CD4-positive, alpha-beta T cell treated with Interleukin-6 at 100 ng/mL for 8 hours (primary cell): ENCODE measurements at places on chromosomes 12 and 14.
A peak's percentile ranks its signal among the peaks of the same experiment; 100 is the strongest.

DNA sequence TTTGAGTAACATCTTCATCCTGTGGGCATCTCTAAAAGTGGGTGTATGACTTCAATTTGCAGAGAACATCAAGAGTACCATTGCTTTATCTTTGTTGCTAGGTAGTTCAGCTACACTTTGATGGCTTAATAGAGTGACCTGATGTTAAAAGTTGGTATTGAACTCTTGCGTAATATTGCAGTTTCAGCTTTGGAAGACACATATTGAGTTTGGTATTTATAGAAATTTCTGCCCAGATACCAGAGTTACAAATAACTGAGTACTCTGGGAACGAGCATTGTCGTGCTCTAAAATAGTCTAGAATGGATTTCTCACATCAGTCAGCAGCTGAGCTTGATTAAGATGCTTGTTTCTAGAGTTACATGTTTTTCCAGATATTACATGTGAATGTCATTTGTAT, 24.8 kb upstream of the AKAP5 start:
- no peak for DNase-seq

GRCh38 chr14:33622496-33622895, 328.4 kb downstream of the EGLN3 start:
- DNase-seq: no peak

- DNase-seq: no peak
Observed at GRCh38 chr12:93154753-93155480, 222.8 kb upstream of the NUDT4 start.

GRCh38 chr12:29286081-29286790, 94.7 kb downstream of the ERGIC2 start:
- DNase-seq: no peak

DNA sequence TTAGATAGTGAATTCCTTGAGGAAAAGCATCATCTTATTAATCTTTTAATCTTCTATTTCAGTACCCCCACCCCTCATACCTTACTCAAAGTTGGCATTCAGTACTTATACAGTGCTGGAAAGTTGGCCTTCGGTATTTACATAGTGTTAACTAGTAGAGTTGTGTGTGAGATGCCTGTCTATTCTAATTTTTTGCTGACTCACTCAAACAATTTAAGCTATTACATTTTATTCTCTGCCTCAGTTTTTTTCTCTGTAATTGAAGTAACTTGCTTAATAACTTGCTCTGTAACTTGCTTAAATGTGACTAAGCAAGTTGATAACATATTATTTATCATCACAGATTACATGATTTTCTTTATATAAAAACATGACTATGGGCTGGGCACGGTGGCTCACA, 20.3 kb downstream of the DNAL1 start:
- no peak for DNase-seq

GRCh38 chr12:81386101-81386500, 308.2 kb downstream of the ACSS3 start:
- DNase-seq: no peak

GRCh38 chr14:95713596-95714371, at the start of gene TCL1A:
Gene TCL1A (minus strand): TSS chr14:95714125. CDS start chr14:95714066, 59 bp downstream.
- DNase-seq: no peak

DNA sequence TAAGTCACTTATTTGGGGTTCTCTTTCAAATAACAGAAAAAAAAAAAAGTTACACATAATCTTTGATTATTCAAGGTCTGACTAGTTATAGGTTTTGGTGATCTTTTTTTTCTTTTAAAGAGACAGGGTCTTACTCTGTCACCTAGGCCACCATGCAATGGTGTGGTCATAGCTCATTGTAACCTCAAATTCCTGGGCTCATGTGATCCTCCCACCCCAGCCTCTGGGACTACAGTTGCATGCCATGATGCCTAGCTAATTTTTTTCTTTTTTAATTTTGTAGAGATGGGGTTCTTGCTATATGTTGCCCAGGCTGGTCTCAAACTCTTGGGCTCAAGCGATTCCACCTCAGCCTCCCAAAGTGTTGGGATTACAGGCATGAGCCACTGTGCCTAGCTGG, 56.5 kb upstream of the CFL2 start:
- no peak for DNase-seq

GRCh38 chr12:50222275-50222783, 55.2 kb upstream of the CERS5 start:
- DNase-seq: peak; percentile 27

DNA sequence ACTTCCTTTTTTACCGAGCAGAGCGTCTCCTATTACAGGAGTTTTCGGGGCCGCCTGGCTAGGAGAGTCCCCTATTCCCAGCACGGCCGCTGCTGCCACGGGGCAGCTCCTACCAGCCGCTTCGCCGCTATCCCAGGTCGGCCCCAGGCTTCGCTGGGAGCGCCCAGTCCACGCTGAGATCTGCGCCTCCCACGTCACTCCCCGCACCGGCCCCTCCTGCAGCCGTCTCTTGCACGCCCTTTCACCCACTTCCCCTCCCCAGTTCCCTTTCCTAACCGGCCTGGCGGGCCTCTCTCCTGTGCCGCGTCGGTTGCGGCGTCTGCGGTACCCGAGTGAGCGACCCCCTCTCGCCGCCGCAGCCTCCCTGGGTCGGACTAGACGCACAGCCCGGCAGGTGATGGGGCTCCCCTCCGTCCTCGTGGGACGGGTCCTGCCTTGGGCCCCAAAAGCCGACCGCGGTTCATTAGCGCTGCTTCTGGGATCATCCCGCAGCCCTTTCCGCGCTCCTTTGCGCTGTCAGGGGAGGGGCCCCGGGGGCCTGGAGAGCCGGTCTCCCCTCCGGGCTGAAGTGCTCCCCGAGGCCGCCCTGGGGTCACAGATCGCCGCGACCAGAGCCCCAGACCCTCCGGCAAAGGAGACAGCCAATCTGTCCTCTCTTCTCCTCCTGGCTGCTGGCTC, 1318.4 kb downstream of the TMEM121 start:
- DNase-seq: peak; percentile 70

DNA sequence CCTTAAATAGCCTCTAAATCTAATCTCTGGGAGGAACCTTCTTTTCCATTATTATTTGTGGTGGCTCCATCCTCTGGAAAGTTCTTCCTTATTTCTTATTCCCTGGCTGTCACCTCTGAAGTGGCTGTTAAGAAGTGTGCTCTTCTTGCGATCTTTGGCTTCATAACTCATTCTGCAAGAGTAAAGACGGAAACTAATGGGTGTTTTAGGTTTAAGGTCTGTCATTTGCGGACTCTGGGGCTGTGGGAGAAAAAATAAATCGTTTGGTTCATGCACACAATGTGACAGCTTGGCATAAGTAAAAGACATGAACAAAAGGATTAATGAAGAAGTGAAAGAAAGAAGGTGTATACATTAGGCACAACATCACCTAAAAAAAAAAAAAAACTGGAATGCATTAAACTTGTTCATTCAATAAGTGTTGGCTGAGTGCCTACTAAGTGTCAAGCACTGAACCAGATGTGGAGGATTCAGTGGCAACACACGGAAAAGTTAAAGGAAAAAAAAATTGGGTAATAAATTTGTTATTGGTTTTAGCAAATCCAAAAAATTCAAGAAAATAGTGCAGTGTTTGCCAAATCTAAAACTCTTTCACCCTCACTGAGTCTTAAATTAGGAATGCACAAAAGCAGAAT, 99.5 kb downstream of the ERGIC2 start:
- no peak for DNase-seq

DNA sequence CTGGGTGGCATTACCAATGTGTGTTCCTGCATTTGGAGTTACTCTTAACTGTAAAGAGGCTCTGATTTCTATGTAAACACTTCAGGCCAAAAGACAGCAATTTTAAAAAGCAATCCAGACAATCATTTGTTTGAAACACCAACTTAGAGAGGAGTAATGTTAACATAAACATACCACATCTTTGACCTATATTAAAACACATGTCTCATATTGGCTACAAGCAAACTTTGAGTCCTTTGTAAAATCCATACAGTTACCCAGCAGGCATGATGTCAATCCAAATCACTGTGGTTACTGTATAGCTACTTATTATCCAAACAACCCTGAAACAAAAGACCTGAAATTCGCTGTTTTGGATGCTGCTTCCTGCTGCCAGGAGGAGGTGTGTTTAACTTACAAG, 7.5 kb upstream of the G2E3 start:
- no peak for DNase-seq

- DNase-seq: no peak
Observed at GRCh38 chr14:104278214-104278534, 139.8 kb downstream of the KIF26A start.

DNA sequence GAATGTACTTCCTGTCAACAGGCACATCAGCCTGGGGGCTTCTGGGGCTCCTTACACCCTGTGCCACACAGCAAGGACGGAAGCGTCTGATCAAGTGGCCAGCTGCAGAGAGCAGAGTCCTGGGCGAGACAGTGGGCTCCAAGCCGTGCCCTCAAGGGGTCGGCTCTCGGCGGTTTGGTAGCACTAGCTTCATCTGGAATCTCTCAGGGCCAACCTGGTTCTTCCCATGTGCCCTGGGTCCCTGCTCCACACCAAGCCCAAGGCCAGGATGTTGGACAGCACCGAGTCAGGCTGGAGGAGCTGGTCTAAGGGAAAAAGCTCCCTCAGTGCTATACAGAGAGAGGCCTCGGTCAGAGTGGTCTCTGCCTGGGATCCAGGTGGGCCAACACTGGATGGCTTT, 20.5 kb downstream of the DIO3 start:
- no peak for DNase-seq
